Epithelial cell of umbilical artery (primary cell): ENCODE measurements at places on chromosomes 13 and 19. TPM values are rescaled to one million over a fixed set of nuclear protein-coding genes. Genes with fewer than 3 reads are reported as not detected.

MEF2B gene
- total RNA-seq = 0.32 TPM in 1 of 2 replicates, not detected in the other

KASH5 gene
- total RNA-seq = not detected in 2 replicates

BICRA gene
- total RNA-seq = 5.0 and 5.5 TPM in 2 replicates

NALCN gene
- 8.4 and 10.5 TPM in 2 replicates for total RNA-seq

PABPC3 gene
- total RNA-seq = under 0.01 TPM in 1 of 2 replicates, not detected in the other

ZNF763 gene
- total RNA-seq = under 0.01 TPM in 1 of 2 replicates, not detected in the other

IL12RB1 gene
- 0.15 TPM in 1 of 2 replicates, not detected in the other for total RNA-seq

ZNF626 gene
- 12.3 and 13.2 TPM in 2 replicates for total RNA-seq

KLF2 gene
- total RNA-seq = 5.3 and 6.8 TPM in 2 replicates

PBX4 gene
- total RNA-seq = not detected in 2 replicates

KLK15 gene
- not detected in 2 replicates for total RNA-seq

SYT3 gene
- under 0.01 and 0.15 TPM in 2 replicates for total RNA-seq

ONECUT3 gene
- total RNA-seq = not detected in 2 replicates

PTGIR gene
- 0.32 and 1.4 TPM in 2 replicates for total RNA-seq

ZNF491 gene
- total RNA-seq = 0.65 and 1.5 TPM in 2 replicates

ZNF317 gene
- 12.2 and 14.6 TPM in 2 replicates for total RNA-seq

ZNF560 gene
- not detected in 2 replicates for total RNA-seq

ARHGAP33 gene
- total RNA-seq = 2.6 and 4.0 TPM in 2 replicates

CCNE1 gene
- total RNA-seq = 9.1 and 9.4 TPM in 2 replicates

DUS3L gene
- 29.2 and 35.0 TPM in 2 replicates for total RNA-seq

CYP4F12 gene
- total RNA-seq = not detected in 2 replicates

TLE2 gene
- total RNA-seq = 16.3 and 19.5 TPM in 2 replicates

TMEM255B gene
- 24.4 and 26.1 TPM in 2 replicates for total RNA-seq

ZNF222 gene
- 5.5 and 5.8 TPM in 2 replicates for total RNA-seq

KISS1R gene
- total RNA-seq = not detected in 2 replicates

CGB1 gene
- total RNA-seq = not detected in 2 replicates

RNF225 gene
- not detected in 2 replicates for total RNA-seq

HCST gene
- total RNA-seq = not detected in 2 replicates

PDX1 gene
- total RNA-seq = not detected in 2 replicates

RFPL4A gene
- under 0.01 TPM in 1 of 2 replicates, not detected in the other for total RNA-seq

WDR88 gene
- total RNA-seq = not detected in 2 replicates

SRRM5 gene
- total RNA-seq = not detected in 2 replicates

CDX2 gene
- total RNA-seq = not detected in 2 replicates

SELENOV gene
- total RNA-seq = not detected in 2 replicates

LGALS4 gene
- not detected in 2 replicates for total RNA-seq

PRKCG gene
- total RNA-seq = not detected in 2 replicates

ZNF415 gene
- 0.32 TPM in 1 of 2 replicates, not detected in the other for total RNA-seq

CTXN1 gene
- total RNA-seq = 4.1 and 12.3 TPM in 2 replicates

DCLK1 gene
- total RNA-seq = 3.2 and 4.6 TPM in 2 replicates

DPRX gene
- not detected in 2 replicates for total RNA-seq

JOSD2 gene
- total RNA-seq = 15.3 and 22.1 TPM in 2 replicates

HPN gene
- total RNA-seq = not detected in 2 replicates

COX7A1 gene
- 2.0 and 2.3 TPM in 2 replicates for total RNA-seq

MISP gene
- total RNA-seq = not detected in 2 replicates

CYP4F8 gene
- not detected in 2 replicates for total RNA-seq

SIGLECL1 gene
- not detected in 2 replicates for total RNA-seq

KL gene
- total RNA-seq = 0.15 TPM in 1 of 2 replicates, not detected in the other

MADCAM1 gene
- total RNA-seq = not detected in 2 replicates

FAM216B gene
- not detected in 2 replicates for total RNA-seq

TRIP10 gene
- total RNA-seq = 43.9 and 48.0 TPM in 2 replicates

OR10H1 gene
- total RNA-seq = not detected in 2 replicates

LENG9 gene
- total RNA-seq = 5.6 and 7.5 TPM in 2 replicates

ATP4B gene
- not detected in 2 replicates for total RNA-seq

PALM gene
- total RNA-seq = 2.4 and 5.5 TPM in 2 replicates

PRX gene
- 0.65 and 1.1 TPM in 2 replicates for total RNA-seq

PSG11 gene
- total RNA-seq = not detected in 2 replicates

CYP2F1 gene
- not detected in 2 replicates for total RNA-seq

SCN1B gene
- total RNA-seq = 2.9 and 3.5 TPM in 2 replicates

KLF16 gene
- 3.8 and 6.2 TPM in 2 replicates for total RNA-seq
